ENCODE measurements at places on chromosomes 12 and 14.

- no peak for DNase-seq
Measured at GRCh38 chr12:42135259-42135814, 9.3 kb downstream of the GXYLT1 start.

DNA sequence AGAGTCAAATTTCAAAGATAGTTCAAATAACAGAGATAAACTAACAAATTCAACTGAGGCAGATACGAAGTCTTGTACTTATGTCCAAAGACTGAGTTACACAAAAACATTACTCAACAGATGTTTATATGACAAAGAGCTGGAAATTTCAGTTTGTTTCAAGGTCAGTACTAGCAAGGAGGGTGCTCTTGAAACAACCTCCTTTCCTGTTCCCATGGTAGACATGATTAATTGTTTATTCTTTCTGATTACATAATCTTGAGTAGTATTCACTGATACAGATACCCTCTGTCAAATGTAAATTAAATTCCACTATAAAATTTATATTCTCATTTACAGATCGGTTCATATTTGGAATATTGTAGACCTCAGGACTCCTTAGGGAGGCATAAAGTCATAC lies 23.4 kb downstream of the TSPAN8 start:
- no peak for DNase-seq

DNA sequence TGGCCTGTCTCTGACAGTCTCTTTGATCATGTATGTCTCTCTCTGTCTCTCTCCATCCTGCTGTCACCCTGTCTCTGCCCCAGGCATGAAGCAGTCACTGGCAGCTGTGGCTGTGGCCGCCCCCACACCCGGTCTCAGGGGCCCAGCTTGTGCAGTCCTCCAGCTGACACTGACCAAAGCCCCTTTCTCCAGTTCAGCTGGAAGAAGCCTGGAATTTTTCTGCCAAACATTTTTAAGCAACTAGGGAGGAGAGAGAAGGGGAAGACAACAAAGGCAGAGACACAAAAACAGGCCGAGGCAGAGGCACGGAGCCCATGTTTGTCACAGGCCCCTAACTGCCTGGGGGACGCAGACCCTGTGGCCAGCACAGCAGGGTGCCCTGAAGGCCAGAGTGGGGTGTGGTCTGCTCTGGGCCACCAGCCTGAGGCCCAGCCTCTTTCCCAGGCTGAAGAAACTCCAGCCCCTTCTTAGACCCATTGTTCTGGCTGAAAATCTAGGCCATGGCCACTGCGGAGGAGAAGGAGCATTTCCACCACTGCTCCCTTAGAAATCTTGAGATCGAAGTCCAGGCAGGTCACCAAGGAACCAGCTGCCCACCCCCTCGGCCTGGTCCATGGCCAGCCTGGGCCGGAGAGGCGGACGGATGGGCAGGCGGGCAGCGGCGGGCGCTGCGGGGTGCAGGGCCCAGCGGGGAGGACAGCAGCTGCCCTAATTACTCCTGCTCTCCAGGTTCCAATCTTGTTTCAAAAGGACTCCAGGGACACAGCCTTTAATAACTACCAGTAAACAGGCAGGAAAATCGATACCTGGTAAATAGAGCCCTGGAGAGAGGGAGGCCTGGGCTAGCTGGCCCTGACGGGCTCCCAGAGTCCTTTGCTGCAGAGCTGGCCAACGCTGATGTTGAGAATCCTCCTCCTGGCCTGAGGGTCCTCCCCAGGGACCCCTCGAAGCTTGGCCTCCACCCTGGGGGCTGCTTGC lies 14.9 kb downstream of the DTX1 start:
- DNase-seq, result no peak

GRCh38 chr14:24307575-24308341 lies at the start of gene CIDEB:
TSS of gene CIDEB (minus strand) at chr14:24307977. CDS start at chr14:24307858, 119 bp downstream.
- no peak for DNase-seq

GRCh38 chr12:29148911-29149690 lies at the start of gene FAR2:
TSS of gene FAR2 (plus strand) at chr12:29149278. CDS start at chr12:29270450, 121,172 bp downstream.
- peak; percentile 44 for DNase-seq

DNA sequence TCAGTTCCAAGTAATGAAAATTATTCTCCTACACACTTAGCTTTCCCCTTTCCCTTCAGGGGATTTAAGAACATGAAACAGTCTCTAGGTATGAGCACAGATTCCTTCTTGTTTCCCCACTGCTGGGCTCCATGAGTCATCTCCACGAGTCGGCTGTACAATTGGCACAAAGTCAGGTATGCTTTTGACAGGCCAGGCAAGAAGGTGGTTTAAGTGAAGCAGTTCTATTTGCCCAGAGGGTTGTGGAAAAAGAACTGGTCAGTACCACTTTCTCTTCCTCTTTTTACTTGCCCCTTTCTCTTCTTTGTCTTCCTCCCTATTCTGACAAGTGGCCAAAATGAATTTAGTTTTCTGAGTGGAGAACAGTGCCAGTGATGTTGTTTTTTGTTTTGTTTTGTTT lies 16.3 kb downstream of the DYNC1H1 start:
- no peak for DNase-seq

- DNase-seq, result peak; percentile 58
Measured at GRCh38 chr14:63486738-63487137, 56.4 kb downstream of the PPP2R5E start.

- no peak for DNase-seq
Measured at GRCh38 chr14:92961567-92961855, 38.6 kb downstream of the CHGA start.
